A549 treated with CpdA at 1 μM for 4 hours (cell line): ENCODE measurements at places on chromosomes 5 and 9. TPM values are rescaled to one million over a fixed set of nuclear protein-coding genes. Genes with fewer than 3 reads are reported as not detected.

Gene PCDHGB6
- total RNA-seq: 0.06 to 0.12 TPM (median 0.09 TPM) in 4 of 5 replicates, not detected in the other

Gene ESM1
- not detected in 5 replicates for total RNA-seq

Gene LURAP1L
- 11.3 to 15.5 TPM (median 13.3 TPM) in 5 replicates for total RNA-seq

Gene CCDC192
- total RNA-seq: not detected in 5 replicates

Gene AIF1L
- total RNA-seq: 1.2 to 1.4 TPM (median 1.3 TPM) in 5 replicates

Gene FANCG
- total RNA-seq: 46.9 to 58.5 TPM (median 56.2 TPM) in 5 replicates

Gene SPATA31E1
- total RNA-seq: 0.01 to 0.03 TPM in 2 of 5 replicates, not detected in the others

Gene PCDHB2
- total RNA-seq: 2.7 to 5.4 TPM (median 3.7 TPM) in 5 replicates

Gene ADAMTSL1
- 0.07 to 0.18 TPM (median 0.07 TPM) in 3 of 5 replicates, not detected in the others for total RNA-seq

Gene GPR150
- total RNA-seq: 0.07 to 0.15 TPM (median 0.08 TPM) in 4 of 5 replicates, not detected in the other

Gene SPINK13
- not detected in 5 replicates for total RNA-seq

Gene HTR4
- not detected in 5 replicates for total RNA-seq

Gene PCDHAC1
- 1.1 to 1.4 TPM (median 1.2 TPM) in 5 replicates for total RNA-seq

Gene CNTLN
- 4.7 to 6.1 TPM (median 5.4 TPM) in 5 replicates for total RNA-seq

Gene CDH10
- total RNA-seq: 0.22 to 0.32 TPM (median 0.30 TPM) in 5 replicates

Gene SV2C
- not detected in 5 replicates for total RNA-seq

Gene MYOZ3
- total RNA-seq: 0.05 to 0.09 TPM (median 0.06 TPM) in 4 of 5 replicates, not detected in the other

Gene FYB1
- total RNA-seq: 14.0 to 21.7 TPM (median 15.1 TPM) in 5 replicates

Gene HTR1A
- total RNA-seq: not detected in 5 replicates

Gene IL9
- total RNA-seq: not detected in 5 replicates

Gene SVEP1
- total RNA-seq: 1.3 to 1.9 TPM (median 1.5 TPM) in 5 replicates

Gene CAAP1
- total RNA-seq: 15.5 to 24.1 TPM (median 16.1 TPM) in 5 replicates
